ENCODE measurements at places on chromosomes 7 and 10. TPM values are rescaled to one million over a fixed set of nuclear protein-coding genes. Genes with fewer than 3 reads are reported as not detected.

CLCN1 gene
- not detected for total RNA-seq

TAS2R4 gene
- 1.1 TPM for total RNA-seq

GRCh38 chr7:41750661-41751540 is 48.0 kb upstream of the INHBA start:
- DNase-seq: no peak

PNLIPRP3 gene
- total RNA-seq: not detected

- DNase-seq: no peak
These were observed 59.8 kb upstream of the TES start for GRCh38 chr7:116150588-116150987.

DNA sequence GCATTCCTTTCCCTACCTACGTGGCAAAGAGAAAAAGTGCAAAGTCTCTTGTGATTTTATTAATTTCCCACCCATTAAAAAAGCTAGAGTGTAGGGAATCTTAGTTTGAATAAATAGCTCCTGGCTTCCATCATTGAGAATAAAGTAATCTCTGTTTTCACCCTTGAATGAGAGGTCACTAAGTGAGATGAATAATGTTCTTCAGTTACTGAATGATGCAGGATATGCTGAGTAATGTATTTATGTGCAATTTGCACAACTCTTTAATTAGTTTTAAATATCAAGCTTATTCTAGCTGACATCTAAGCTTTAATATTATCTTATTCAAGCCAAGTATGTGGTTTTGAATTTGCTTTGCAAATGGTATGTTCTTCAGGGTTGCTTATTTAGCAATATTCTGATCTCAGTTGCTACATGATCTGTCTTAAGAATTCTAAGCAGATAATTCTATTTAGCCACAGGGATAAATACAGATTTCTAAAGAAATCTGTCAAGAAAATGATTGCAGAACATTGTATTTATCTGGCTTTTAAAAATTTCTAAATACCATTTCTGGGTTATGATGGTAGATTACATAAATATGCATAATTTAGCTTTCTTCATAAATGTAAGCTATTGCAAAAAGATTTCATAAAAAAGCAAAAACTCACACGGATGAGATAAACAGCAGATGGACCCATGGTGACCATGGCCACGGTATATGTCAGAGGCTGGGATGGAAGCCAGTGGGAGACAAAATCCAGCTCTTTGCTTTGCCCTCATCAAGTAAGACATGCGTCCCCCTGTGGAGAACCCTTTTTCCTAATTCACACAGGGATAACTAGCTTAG is 141.0 kb downstream of the MACC1 start:
- DNase-seq: no peak

GIMAP2 gene
- total RNA-seq: 1.9 TPM

DNA sequence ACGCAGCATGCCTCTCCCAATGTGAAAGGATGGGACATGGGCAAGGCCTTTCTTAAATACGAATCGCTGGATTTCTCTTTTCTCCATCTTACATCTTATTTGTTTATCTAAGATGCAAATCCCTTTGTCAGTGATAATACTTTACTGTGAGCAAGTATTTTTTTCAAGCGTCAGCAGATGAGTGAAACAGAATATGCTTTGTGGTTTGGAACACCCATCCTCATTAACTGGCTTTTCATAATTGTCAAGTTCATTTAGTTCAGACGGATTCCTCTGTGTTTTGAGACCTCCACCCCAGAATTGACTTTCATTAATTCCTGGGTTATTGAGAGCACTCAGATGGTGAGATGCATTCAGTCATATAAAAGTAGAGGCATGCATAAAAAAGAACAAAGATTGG is 149.8 kb downstream of the NSUN6 start:
- DNase-seq: no peak

DNA sequence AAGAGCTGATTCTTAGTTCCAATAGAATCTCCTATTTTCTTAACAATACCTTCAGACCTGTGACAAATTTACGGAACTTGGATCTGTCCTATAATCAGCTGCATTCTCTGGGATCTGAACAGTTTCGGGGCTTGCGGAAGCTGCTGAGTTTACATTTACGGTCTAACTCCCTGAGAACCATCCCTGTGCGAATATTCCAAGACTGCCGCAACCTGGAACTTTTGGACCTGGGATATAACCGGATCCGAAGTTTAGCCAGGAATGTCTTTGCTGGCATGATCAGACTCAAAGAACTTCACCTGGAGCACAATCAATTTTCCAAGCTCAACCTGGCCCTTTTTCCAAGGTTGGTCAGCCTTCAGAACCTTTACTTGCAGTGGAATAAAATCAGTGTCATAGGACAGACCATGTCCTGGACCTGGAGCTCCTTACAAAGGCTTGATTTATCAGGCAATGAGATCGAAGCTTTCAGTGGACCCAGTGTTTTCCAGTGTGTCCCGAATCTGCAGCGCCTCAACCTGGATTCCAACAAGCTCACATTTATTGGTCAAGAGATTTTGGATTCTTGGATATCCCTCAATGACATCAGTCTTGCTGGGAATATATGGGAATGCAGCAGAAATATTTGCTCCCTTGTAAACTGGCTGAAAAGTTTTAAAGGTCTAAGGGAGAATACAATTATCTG is 1.6 kb downstream of the LRRTM3 start:
- DNase-seq: no peak
